ENCODE measurements at places on chromosomes 2 and 18.

GRCh38 chr2:140863713-140864112, 1267.1 kb downstream of the LRP1B start:
- DNase-seq = peak; percentile 75

- DNase-seq = peak; percentile 22
Measured at GRCh38 chr18:36757991-36758390, 70.8 kb downstream of the TPGS2 start.

GRCh38 chr2:240051697-240052096, 1.6 kb downstream of the OR6B3 start:
- no peak for DNase-seq

DNA sequence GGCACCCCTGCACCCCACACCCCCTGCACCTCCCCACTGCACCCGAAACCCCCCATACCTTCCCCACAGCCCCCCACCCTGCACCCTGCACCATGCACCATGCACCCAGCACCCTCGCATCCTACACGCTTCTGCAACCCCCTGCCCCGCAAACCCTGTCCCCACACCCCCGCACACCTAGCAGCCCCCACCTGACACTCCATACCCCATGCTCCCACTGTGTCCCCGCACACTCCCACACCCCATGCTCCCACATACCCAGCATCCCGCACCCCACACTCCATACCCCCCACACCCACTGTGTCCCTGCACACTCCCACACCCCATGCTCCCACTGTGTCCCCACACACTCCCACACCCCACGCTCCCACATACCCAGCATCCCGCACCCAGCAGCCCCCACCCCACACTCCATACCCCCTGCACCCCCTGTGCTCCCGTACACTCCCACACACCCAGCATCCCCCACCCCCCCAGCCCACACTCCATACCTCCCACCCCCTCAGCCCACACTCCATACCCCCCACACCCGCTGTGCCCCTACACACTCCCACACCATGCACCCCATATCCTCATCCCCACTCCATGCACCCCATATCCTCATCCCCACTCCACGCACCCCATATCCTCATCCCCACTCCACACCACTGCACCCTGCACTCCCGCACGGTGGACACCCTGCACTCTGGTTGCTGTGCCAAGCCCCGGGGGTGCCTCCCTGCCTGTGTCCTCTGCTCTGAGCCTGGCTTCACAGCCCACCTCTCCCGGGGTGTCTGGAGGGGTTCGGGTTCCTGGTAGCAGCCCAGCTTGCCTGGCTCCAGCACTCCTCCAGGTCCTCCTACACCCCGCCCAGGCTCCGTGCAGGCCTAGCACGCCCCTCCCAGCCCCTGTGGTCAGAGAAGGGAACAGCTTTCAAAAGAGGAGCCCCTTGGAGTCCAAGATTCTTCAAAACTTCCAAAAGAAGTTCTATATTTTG, 93.9 kb upstream of the CTDP1 start:
- DNase-seq = no peak

DNA sequence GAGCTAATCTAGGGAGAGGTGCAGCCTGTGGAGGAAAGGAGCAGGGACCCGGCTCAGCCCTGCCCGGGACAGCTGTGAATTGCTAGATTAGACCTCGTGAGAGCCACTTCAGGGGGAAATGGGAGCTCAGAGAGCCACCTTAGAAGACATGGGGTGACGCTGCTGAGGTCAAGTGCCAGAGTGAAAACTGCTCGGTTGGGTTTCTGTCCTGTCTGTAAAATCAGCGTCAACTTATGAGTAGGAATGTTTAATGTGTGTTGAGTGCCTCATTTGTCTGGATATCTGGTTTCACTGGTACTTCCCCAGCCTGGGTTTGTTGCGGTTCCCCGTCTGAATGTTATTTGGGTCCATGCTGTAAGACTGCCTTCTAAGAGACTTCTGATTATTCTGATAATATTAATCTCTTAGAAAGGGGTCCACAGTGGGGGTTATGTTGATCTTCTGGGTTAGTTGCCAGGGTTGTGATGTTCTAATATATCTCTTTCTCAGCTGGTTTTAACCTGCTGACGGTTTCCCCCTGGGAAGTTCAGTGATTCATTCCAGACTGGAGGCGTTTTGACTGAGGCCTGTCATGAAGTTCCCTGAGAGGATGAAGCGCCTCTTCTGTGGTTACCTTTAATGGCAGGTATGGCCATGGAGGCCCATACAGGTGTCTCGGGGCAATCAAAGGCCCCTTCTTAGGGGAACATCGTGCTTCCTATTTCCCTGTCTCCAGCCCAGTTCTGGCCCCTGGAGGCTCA, 175.9 kb downstream of the SH3RF3 start:
- DNase-seq = no peak

DNA sequence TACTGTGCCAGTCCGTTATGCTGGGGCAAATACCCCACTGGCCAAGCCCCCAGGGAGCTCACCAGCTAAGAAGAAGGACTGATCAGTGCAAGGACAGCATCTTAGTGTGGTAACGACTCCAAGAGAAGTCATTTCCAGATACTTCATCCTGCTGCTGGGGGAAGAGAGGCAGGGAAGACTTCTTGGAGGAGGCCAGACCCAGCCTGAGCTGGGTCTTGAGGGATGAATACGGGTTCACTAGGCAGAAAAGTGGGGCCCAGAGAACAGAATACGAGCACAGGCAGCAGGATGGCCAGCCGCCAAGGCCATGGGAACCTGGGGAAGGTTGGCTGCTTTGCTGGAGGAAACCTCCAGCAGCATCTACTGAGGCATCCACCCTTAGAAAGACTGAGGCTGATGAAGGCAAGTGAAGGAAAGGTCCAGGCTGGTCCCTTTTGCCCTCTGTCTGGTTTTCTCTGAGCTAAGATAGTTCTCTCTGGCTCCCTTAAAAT, 84.1 kb downstream of the GLI2 start:
- no peak for DNase-seq

DNA sequence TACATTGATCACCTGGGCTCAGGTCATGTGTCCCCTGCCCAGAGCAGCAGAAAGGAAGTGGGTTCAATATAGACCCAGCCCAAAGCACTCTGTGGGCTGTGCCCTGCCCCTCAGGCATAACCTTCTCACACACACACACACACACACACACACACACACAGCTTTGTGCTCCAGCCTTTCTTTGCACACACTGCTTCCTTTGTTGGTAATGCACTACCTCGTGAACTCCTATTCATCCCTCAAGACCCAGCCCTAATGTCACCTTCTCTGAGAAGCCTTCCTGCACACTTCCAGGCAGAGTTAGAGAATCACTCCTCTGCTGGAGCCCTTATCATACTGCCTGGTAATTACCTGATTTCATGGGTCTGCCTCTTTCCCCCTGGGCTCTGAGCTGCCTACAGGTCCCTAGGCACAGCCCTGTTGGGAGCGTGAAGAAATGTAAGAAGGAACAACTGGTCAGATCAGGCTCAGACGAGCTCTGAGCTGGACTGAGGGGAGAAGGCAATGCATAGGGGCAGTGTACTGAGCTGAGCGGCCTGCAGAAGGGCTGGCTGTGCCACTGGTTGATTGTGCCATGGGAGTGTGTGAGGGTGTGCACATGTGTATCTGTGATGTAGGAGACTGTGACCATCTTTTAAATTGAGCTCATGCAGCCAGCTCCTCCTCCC, 210.3 kb downstream of the GLI2 start:
- DNase-seq = no peak

GRCh38 chr2:227127201-227127600, 36.8 kb downstream of the COL4A4 start:
- no peak for DNase-seq

DNA sequence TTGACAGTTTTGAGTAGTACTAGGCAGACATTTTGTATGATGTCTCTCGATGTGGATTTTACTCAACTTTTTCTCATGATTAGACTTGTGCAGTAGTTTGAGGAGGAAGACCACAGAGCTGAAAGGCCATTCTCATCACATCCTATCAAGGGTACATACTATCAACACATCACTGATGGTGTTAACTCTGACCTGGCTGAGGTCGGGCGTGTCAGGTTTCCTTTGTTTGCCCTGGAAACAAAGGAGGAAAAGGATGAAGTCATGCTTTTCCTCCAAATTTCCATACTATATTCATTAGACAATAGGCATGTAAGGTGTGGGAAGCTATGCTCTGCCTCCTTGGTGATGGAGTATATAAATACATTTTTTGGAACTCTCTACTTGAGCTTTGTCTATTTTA, 211.1 kb downstream of the DSEL start:
- DNase-seq = no peak

DNA sequence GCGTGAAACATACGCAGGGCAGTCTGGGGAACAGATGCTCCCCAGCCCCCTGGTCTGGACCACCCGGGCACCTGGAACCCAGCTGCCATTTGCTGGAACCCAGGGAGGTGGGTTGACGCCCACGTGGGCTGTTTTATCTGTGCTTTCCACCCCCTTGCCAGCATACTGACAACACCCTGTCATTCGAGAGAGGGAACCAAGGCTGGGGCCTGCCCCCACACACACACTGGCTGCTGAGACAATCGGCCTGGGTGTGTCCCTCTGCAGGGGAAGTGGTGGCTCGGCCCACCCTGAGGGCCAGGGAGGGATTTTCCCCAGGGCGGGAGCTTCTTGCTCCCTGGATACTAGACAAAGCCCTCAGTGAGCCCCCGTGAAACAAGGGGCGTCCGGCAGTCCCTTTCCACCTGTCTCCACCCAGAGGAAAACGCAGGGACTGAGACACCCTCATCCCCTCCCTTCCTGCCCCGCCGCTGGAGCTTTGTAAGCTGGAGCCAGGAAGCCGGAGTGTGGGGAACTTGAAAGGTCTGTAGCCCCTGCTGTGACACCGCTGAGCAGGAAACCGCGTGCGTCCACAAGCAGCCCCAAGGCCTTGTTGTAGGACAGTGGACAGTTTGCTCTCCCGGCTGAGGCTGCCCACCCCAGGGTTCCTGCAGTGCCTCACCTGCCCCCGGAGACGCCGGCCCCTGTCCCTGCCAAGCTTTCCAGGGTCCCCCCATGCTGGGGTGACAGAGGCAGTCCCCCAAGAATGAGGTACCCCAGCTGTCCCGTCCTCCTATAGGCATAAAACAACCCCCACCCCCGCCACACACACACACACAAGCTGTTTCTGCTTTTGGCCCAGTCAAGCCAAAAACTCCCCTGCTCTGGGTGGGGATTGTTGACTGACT, 14.1 kb upstream of the KLF11 start:
- DNase-seq = no peak

DNA sequence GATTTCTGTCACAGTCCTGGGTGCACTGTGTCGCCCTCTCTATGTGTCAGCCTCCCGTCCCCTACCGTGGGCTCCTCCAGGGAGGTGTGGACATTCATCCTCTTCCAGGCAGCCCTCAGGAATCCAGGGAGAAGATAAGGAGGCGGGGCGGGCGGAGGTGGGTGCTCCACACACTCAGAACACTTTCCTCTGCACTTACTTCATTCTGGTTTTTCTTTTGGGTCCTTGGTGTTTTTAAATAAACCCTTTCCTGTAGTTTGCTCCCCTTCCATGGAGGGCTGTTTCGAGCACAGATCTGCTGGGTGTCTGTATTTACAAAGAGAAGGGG, 183.9 kb downstream of the FAM210A start:
- no peak for DNase-seq

DNA sequence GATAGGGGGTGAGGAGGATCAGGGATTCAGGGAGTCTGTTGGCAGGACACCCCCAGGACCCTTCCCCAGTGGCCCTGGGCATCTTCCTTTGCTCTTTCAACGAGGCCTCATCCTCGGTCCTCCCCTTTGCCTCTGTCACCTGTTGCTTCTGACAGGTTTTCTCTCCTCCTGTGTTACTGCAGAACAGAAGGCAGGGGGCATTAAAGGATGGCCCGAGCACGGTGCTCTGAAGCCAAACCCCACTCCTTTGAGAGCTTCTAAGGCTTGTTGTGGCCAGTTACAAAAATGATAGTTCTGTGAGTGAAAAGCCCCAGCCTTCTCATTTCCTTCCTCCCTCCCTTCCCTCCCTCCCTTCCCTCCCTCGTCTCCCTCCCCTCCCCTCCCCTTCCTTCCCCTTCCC, 82.5 kb downstream of the THNSL2 start:
- no peak for DNase-seq

DNA sequence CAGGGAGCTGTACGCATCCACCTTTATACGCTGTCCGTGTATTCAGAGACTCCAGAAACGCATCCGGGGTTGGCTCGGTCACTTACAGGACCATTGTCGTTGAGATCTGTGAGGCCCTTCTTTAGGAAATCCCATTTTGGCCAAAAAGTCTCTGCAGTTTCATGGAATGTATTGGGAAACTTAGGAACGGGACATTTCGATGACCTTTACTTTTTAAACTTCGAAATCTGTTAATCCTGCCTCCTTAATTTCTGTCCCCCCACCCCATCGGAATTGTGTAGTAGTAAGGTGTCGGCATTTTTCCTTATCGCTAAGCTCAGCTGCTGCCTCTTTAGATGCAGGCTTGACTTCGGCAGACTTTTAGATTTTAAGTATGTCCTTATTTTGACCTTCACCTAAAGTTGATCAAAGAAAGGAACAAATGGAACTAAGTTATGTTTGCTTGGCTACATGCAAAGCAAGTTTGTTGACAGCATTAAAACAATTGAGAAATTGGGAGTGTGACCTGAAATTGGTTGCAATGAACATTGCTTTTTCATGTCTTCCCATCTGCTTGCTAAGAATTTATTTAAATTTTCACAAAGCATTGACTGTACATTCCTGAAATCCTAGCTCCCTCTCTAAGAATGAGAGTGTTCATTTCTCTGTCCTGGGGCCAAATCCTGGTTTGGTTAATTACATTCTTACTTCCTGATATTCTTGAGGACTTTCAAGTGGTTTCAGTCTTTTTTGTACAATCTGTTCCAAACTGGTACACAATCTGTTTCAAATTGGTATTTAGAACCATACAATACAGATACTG, 884 bp upstream of the RAPH1 start:
- peak; percentile 48 for DNase-seq

DNA sequence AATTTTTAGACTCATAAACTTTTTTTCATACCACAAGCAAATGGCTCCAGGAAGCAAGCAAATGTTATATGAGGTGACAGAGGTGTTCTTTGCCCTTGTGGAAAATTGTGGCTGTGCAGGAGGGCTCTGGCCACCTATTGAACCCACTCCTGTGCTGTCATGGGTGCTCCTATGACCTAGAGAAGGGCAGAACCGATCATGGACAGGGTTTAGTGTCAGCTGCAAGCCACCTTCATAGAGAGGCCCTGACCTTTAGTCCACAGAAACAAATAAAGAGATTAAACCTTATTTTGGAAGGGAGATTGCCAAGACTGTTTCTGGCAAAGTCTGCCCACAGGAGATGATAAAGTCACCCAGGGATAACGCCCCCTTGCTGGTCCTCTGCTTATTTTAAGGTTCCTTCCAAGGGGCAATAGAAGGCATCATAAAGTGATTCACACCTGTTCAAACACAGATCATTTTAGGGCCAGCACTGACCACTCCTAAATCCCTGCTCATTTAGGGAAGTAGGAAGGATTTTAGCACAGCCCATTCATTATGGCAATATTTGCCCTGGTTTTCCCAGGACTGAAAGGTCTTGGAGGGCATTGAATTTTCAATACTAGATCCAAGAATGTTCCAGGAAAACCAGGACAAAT, 26.1 kb upstream of the STAT4 start:
- DNase-seq = no peak

- DNase-seq = no peak
Measured at GRCh38 chr2:10919771-10920621, 8.3 kb downstream of the KCNF1 start.

DNA sequence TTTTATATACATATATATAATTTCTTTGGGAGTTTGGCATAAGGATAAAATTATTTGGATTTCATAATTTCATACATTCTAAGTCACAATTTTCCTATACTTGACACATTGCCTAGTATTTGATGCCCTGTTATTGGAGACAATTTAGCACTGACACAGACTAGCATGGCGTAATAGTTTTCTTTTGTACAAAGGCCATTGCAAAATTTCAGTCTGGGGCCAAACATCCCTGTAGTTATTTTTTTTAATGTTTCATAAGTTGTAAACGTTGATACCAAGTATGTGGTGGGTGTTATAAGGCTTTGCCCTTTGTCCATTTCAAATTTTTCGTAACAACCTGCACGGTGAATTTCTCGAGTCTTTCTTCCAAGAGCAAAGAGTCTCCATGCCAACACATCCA, 95.7 kb upstream of the NRP2 start:
- DNase-seq = peak; percentile 25
